IgD-negative memory B cell (primary cell): ENCODE measurements at places on chromosomes 1 and 21. TPM values are rescaled to one million over a fixed set of nuclear protein-coding genes. Genes with fewer than 3 reads are reported as not detected.

PLPPR4 gene
- not detected for polyA plus RNA-seq

ADORA1 gene
- not detected for polyA plus RNA-seq

LCE2C gene
- polyA plus RNA-seq, result not detected

PDC gene
- polyA plus RNA-seq, result not detected

CFHR4 gene
- not detected for polyA plus RNA-seq

ESPN gene
- polyA plus RNA-seq, result not detected

DCST2 gene
- polyA plus RNA-seq, result not detected

LRRC39 gene
- polyA plus RNA-seq, result not detected

KRTAP7-1 gene
- not detected for polyA plus RNA-seq

ACTA1 gene
- polyA plus RNA-seq, result not detected

CTSE gene
- not detected for polyA plus RNA-seq

SLC6A17 gene
- not detected for polyA plus RNA-seq

COL16A1 gene
- not detected for polyA plus RNA-seq

ODR4 gene
- polyA plus RNA-seq, result 6.5 TPM

OR6K2 gene
- polyA plus RNA-seq, result not detected

CCDC181 gene
- not detected for polyA plus RNA-seq

RAB7B gene
- polyA plus RNA-seq, result not detected

NUAK2 gene
- polyA plus RNA-seq, result 91.9 TPM

SIM2 gene
- polyA plus RNA-seq, result not detected

CDKN2C gene
- 6.0 TPM for polyA plus RNA-seq
